ENCODE measurements at places on chromosomes 7 and 10. TPM values are rescaled to one million over a fixed set of nuclear protein-coding genes. Genes with fewer than 3 reads are reported as not detected.

The PRXL2A gene
- total RNA-seq: 155 TPM

The SFTPA1 gene
- total RNA-seq: not detected

The ICA1 gene
- 10.9 TPM for total RNA-seq

The FANK1 gene
- total RNA-seq: 1.9 TPM

The C10orf120 gene
- not detected for total RNA-seq

The VPS37D gene
- total RNA-seq: 1.8 TPM

The NUTM2E gene
- total RNA-seq: 0.05 TPM

The CRPPA gene
- 1.4 TPM for total RNA-seq

The SEMA3E gene
- 0.27 TPM for total RNA-seq

The CAMK2B gene
- 0.20 TPM for total RNA-seq

The FAM25C gene
- total RNA-seq: not detected

The DYNC1I1 gene
- 0.89 TPM for total RNA-seq

The OR2A1 gene
- not detected for total RNA-seq

The LIPF gene
- total RNA-seq: not detected

The MKLN1 gene
- 15.7 TPM for total RNA-seq

The GPC2 gene
- total RNA-seq: 0.89 TPM

The PI4K2A gene
- 26.0 TPM for total RNA-seq

The GNAT3 gene
- not detected for total RNA-seq

The GDF2 gene
- not detected for total RNA-seq

Data from mammary microvascular endothelial cell (primary cell).